ENCODE measurements at places on chromosomes 2 and 18.

DNA sequence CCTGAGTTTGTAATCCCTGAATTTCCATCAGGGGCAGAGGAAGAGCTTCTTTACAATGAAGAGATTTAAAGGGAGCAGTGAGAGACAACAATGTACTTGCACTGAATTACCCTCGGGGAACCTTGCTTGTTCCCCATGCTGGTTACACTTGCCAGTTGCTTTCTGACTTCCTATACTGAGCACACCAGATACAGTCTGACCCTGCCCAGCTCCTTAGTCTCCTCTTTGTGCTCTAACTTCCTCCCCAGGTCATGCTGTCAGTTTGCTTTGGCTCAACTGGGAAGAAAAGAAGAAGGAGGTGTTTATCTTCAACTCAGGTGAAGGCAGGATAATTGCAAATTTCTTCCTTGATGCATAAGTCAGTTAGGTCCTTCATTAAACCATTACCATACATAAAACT, 658.4 kb downstream of the NYAP2 start:
- no peak for DNase-seq

- DNase-seq = no peak
Observed at GRCh38 chr18:23135550-23136325, 453 bp downstream of the CABLES1 start.

- DNase-seq = no peak
Observed at GRCh38 chr2:113716291-113716690, 40.2 kb downstream of the SLC35F5 start.

GRCh38 chr18:13635046-13635445, 91.3 kb downstream of the FAM210A start:
- no peak for DNase-seq

- DNase-seq = no peak
Observed at GRCh38 chr2:134692499-134692898, 26.3 kb downstream of the TMEM163 start.

- DNase-seq = no peak
Observed at GRCh38 chr18:50158866-50159653, 35.9 kb downstream of the MYO5B start.

- DNase-seq = no peak
Observed at GRCh38 chr2:230913406-230914143, 11.5 kb downstream of the GPR55 start.

DNA sequence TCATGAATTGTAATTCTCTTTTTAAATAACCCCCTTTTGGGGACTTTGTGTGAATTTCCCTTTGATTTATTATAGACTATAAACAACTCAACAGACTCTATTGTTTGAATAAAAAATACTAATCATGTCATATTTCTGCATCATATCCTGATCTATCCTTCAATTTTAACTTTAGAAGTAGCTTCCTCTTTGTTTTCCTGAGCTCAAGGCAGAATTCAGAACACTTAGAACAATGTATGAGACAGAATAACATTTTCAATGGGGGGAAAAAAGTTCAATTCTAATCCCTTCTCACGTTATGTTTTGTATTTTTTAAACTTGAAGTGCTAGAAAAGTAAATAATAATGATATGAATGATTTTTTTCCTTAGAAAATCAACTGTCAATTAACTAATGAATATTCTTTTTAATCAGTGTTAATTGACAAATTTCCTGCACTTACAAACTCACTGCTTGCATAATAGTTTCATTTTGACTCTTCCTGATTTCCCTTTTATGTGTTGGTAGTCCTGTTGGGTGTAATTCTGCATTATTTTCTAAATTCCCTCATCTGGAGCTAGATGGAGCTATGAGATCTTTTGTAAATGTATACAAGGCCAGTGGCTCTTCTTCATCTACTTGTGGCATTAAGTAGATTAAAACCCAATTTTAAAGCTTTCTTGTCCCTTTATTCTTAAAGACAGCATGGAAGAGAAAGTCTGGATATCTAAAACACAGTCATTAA, 326.1 kb downstream of the PARD3B start:
- no peak for DNase-seq

GRCh38 chr2:120398051-120398995, 52.4 kb downstream of the INHBB start:
- DNase-seq = no peak

GRCh38 chr2:73859721-73860586, 31.2 kb downstream of the STAMBP start:
- DNase-seq = no peak

DNA sequence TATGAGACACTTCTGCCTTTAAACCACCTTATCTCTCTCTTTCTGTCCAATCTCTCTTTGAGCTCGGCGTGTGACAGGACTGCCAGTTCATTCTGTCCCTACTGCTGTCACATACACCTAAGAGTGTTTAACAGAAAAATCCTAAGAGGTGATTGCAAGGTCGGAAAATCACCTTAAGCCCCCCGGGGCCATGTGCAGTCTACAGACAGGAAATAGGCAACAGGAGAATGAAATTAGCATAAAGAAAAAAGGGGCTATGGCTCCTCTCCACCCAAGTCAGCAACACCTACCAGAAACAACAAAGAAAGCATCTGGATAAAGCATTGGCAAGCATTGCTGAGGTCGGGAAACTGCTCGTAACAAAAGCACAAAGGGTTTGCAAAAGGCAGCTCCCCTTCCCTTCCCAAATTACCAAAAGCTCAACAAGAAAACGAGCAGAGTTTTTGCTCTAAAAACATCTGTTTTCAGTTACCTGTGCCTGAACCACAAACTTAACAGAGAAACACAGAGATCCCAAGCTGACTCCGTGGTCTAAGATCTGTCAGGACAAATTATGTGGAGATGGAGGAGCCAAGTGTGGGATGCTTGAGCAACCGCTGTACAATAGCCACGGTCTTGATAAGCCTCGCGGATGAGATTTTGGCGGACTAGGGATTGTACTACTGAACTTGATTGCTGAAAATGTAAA, 30.4 kb downstream of the ANKRD44 start:
- DNase-seq = no peak

GRCh38 chr18:3097082-3097481, 84.1 kb upstream of the LPIN2 start:
- no peak for DNase-seq

- no peak for DNase-seq
Observed at GRCh38 chr2:192194866-192195547, at the start of gene TMEFF2. Gene TMEFF2 (minus strand): TSS chr2:192194933. CDS start chr2:192194524, 409 bp downstream.

DNA sequence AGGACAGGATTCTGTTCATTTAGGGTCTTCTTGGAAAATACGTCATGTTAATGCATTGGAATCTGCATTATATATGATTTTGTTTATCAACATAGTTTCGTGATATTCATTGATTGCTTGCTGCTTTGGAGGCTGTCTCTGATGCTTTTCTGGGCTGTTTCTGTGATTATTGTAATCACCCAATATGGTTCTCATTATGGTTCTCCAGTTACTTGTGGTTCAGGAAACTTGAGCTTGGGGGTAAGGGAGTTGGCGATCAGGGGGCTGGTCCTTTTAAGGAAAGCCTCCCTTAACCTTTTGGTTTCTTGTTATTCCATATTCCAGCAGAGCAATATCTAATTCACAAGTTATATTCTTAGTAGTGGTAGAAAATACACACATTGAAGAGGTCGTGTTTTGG, 17.4 kb upstream of the STON1 start:
- no peak for DNase-seq

- no peak for DNase-seq
Observed at GRCh38 chr2:176561706-176562105, 292.5 kb downstream of the MTX2 start.

GRCh38 chr2:156088587-156088986, 243.9 kb downstream of the NR4A2 start:
- no peak for DNase-seq

DNA sequence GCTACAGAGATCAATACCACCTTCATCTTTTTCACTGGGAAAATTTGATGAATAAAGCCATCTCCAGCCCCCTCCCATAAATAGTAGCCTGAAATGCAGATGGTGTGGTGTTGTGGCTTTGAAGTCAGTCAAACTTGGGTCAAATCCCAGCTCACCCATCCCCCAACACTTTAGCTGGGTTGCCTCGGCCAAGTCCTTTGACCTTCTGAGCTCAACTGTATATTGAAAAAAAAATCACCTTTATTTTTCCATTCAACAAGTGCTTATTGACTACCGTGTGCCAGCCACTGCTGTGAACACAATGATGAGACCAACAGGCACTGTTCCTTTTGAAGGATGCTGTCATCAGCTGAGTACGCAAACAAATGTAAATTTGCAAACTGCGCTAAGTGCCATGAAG, 35.1 kb upstream of the NTSR2 start:
- no peak for DNase-seq

GRCh38 chr2:221286406-221286805, 285.7 kb downstream of the EPHA4 start:
- no peak for DNase-seq

DNA sequence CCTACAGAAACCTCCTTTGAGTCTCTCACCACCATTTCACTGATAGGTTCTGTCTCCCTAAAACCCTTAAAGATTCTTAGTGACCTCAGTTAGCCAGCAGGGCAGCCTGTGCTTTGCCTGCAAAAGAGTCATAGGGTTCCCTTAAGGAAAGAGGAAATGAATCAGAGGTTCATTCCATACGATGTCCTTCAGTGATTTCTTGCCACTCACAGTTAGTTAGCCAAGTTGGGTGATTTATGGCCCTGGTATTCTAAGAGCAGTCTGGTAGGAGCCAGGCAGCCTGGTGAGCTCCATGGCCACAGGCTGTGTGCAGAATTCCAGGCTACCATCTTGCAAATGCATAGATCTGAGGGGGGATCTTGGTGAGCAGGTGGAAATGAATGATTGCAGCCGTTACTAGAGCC, 18.7 kb upstream of the CCBE1 start:
- DNase-seq = no peak

DNA sequence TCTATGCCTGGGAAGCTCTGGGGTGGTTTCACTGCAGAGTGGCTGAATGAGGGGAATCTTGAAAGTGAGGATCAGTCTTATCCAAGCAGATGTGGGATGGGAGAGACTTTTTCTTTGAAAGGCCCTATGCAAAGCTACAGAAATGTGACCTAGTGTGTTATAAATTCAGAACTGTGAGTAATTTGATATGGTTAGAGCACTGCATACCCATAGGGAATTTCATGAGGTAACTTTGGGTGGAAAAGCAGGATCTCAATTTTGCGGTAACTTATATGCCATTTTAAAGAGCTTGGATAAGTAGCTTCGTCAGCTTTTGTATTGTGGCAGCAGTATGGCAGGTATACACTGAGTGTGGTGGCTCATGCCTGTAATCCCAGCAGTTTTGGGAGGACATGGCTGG, 40.9 kb downstream of the GULP1 start:
- DNase-seq = no peak

GRCh38 chr2:62296832-62297623, 101.1 kb downstream of the B3GNT2 start:
- DNase-seq = no peak

GRCh38 chr2:235568431-235568830, 74.6 kb downstream of the AGAP1 start:
- no peak for DNase-seq

GRCh38 chr2:69767034-69767433, 25.1 kb downstream of the ANXA4 start:
- no peak for DNase-seq

DNA sequence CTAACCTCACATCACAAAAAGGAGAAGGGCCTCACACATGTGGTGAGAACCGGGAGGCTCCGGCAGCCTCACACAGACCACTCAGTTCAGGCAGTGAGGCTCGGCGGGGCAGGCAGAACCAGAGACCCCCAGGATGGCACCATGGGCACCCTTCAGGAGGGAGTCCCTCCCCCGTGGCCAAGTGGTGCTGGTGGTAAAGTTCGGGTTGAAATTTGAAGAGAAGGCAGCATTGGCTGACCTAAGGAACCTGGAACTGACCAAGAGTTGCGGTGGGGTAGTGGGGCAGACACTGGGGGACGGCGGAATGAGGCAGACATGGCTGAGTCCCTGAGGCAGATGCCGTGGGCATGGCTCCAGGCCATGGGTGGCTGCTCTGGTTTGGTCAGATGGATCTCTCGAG, 239.3 kb upstream of the MYT1L start:
- DNase-seq = no peak

DNA sequence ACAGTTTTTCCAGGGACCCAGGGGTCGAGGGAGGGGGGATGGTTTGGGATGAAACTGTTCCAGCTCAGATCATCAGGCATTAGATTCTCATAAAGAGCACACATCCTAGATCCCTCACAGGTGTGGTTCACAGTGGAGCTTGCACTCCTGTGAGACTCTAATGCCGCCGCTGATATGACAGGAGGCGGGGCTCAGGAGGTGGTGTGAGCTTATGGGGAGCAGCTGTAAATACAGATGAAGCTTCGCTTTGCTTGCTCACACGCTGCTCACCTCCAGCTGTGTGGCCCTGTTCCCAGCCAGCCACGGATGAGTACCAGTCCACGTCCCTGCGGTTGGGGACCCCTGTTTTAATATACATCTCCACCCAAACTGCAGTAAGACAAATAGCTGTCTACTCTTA, 204.2 kb downstream of the AGAP1 start:
- DNase-seq = no peak

- no peak for DNase-seq
Observed at GRCh38 chr18:45325778-45326177, 289.5 kb upstream of the SLC14A2 start.

GRCh38 chr2:231210782-231211181, 12.4 kb downstream of the ARMC9 start:
- DNase-seq = no peak

GRCh38 chr18:3411327-3411726, 38.6 kb upstream of the TGIF1 start:
- DNase-seq = no peak

DNA sequence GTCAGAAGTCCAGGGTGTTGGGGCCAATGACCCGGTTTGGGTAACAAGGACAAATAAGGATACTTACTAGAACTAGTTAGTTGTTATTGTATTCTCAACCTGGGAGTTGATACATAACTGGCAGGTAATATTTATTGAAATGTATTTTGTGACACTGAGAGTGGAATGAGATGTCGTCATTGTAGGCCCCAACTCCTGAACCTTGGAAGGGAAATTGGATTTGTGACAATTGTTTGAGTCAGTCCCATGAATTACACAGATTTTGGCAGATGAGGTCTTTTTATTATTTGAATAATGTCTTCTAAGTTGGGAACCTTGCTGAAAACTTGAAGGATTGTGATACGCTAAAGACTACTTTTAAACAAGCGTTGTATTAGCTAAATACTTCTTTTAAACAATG, 5.1 kb downstream of the TIMM21 start:
- no peak for DNase-seq

DNA sequence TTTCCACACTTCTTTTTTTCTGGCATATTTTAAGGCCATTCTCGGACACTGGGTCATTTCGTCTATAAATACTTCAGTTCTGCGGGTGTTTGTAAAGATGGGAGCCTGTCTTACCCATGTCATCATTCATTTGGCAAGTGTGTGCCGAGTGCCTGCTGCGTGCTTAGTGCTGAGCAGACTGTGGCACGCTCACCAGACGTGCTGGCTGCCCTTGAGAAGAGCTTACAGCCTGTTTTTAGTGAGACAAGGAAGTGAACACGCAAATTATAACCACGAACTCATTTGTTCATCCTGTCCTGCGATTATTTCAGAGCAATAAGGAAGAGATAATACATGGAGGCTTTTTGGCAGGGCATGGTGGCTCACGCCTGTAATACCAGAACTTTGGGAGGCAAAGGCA, 10.4 kb upstream of the STON1 start:
- DNase-seq = no peak

All from stimulated activated CD8-positive, alpha-beta memory T cell treated with anti-CD3 and anti-CD28 coated beads, Interleukin-4, amount 100 ng/mL, for 1 hour (primary cell).